ENCODE measurements at places on chromosomes 4 and X. TPM values are rescaled to one million over a fixed set of nuclear protein-coding genes. Genes with fewer than 3 reads are reported as not detected.

BMPR1B gene
- 15.3 TPM for total RNA-seq

COL4A5 gene
- 63.1 TPM for total RNA-seq

N4BP2 gene
- total RNA-seq = 9.0 TPM

DNA sequence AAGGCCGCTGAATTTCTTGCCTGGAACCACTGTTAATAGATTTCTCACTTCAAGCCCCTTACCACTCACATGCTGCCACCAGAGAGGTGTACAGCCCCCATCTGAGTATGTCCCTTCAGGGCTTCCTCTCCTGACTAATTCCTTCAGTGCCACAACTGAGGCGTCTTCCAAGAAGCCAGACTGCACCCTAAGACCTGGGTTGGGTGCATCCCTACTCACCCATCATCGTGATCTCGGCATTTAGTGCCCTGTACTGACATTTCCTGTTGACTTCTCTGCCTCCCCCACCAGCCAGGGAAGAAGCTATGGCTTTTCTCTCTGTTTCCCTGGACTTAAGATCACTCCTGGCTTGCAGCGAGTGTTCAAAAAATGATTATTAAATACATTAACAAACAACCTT lies 40.4 kb upstream of the MAP3K15 start:
- DNase-seq = no peak

- no peak for DNase-seq
These were observed 83.8 kb downstream of the HS3ST1 start for GRCh38 chr4:11344916-11345315.

All from bronchial epithelial cell (primary cell).